ENCODE measurements at places on chromosomes 12 and 14.

DNA sequence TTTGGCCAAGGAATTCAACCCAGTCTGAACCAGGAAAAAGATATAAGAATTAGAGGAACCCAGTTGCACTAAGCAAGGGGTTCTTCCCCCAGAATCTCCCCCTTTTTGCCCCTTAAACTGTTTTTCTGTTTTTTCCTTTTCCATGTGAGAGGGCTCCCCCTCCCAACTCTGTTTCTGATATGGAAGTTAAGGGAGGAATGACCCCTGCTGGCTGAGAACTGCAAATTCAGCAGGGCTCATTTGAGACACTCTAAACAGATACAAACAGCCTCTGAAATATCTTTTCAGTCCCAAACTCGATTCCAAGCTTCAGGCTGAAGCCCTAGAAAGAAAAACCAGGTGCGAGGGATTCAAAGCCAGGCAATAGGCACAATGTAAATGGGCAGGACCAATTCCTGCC, 132.7 kb downstream of the SLC41A2 start:
- DNase-seq: no peak

GRCh38 chr12:120759591-120760348, 34.1 kb downstream of the ACADS start:
- DNase-seq: no peak

- DNase-seq: no peak
These were observed 48.9 kb upstream of the FOS start for GRCh38 chr14:75229661-75230139.

- DNase-seq: no peak
These were observed 45.5 kb downstream of the RAD52 start for GRCh38 chr12:904010-904414.

DNA sequence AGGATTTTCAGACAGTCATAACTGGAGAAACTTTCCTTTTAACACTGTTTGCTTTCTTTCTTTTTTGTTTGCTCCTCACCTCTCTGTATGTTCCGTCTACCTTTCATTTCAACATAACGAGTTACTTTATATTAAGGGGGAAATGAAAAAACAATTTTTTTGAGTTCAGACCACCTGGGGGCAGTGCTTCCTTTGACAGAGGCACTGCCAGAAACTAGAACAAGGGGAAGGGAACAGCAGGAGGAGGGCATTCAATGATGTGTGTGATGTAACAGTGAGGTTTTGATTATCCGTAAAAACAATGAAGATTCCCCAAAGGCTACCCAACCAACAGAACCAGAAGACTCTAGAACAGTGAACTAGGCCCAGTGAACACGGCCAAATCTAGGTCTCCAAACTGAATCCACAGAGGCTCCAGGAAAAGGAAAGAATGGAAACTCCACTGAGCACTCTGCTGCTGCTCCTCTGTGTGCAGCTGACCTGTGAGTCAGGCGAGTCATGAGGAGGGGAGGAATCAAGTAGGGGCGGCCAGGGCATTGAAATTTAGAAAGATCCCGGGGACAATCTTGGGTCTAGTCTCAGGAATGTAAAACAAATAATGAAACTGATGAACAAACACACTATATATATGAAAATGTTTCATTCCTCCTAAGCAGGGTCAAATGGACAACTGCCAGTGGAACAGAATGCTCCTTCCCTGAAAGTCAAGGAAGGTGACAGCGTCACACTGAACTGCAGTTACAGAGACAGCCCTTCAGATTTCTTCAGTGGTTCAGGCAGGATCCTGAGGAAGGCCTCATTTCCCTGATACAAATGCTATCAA, 323.5 kb downstream of the DAD1 start:
- no peak for DNase-seq

DNA sequence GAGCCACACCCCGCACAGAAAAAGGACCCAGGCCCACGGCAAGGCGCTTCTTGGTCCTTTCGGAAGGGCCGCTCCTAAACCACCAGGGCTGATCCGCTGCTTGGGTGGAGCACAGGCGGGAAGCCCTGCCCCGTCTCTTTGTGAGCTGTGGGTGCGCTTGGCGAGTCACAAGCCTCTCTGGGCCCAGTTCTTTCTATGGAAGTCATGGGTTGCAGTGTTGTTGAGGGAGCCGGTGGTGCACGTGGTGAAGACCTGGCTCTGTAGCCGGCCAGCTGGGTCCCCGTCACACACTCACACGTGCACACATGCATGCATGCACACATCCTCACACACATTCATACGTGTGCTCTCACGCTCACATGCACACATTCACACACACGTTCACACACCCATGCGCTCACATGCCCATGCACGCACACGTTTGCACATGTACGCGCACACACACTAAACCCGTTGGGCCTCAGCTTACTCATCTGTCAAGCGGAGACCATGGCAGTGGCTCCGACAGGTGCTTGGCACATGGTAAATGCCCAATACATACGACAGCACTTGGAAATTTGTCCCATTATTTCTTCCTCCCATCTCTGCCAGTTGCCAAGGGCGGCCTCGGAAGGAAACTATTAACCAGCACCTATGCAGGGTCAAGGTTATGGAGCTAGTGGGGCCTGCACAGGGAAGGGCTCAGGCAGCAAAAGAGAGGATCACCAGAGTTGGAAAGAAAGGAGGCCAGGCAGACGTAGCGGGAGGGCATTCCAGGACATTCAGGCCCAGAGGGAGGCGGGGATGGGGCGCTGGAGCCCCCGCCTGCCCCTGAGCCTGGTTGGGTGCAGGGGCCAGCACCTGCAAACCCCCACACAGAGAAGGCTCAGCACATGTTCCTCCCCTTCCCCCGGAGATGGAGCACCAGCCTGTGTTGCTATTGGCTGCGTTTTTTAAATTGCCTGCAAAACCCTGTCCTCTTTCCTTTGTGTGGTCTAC, 96.9 kb downstream of the SETD3 start:
- DNase-seq: no peak

DNA sequence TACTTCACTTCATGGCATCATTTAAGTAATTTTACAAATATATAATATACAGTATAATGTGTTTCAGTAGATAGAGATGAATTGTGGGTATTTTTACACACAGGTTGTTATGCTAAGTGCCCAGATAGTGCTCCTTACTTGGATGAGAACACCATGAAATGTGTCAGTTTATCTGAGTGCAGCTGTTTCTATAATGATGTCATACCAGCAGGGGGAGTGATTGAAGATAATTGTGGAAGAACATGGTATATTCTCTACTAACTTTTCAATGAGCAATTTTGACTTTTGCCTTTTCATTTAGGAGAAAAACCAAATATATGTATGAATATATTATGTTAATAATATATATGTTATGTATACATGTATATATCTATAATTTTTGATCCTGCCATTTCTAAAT, 221.6 kb downstream of the LRRK2 start:
- DNase-seq: no peak

DNA sequence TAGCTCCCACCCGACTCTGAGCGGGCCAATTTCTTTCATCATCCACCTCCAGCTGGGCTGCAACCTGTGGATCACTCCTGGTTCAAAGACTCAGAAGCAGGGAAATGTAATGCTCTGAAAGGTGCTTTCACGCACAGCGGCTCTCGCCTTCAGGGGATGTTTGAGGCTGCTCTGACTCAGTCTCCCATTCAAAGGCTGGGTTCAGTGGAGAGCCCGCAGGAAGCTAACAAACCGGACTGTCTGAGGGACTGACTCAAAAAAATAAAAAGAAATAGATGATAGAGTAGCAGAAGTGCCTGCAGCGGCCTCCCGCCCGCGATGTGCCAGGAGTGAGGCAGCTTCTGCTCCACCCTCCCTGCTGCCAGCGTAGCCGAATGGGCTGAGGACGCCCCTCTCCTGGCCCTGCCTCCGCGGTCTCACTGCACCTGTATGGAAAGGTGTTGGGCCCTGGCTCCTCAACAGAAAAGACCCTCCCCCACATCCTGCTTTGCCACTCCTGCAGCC, 98.0 kb downstream of the GCH1 start:
- DNase-seq: no peak

GRCh38 chr14:102889615-102890014, 32.8 kb upstream of the AMN start:
- DNase-seq: no peak

- DNase-seq: no peak
These were observed 142.0 kb upstream of the PELI2 start for GRCh38 chr14:55976219-55976618.

- DNase-seq: no peak
These were observed 12.6 kb downstream of the HEBP1 start for GRCh38 chr12:12987421-12987820.

GRCh38 chr12:13627536-13627935, 353.9 kb downstream of the GRIN2B start:
- DNase-seq: no peak

DNA sequence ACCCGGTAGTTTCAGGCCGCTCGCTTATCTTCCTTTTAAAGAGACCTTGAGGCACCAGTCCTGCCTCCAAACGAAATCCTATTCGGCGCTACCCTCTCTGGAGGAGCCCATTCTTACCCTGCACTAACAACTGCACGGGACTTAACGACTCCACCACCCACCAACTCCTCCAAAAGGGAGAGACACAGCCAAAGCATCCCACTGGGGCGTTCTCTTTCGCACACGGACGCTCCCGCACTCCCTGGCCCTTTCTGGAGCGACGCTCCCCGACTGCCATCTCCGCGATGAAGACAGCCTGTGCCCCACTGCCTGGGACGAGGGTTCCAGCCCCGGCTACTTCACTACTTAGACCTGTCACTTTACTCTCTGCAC, 650 bp downstream of the GALC start:
- no peak for DNase-seq

DNA sequence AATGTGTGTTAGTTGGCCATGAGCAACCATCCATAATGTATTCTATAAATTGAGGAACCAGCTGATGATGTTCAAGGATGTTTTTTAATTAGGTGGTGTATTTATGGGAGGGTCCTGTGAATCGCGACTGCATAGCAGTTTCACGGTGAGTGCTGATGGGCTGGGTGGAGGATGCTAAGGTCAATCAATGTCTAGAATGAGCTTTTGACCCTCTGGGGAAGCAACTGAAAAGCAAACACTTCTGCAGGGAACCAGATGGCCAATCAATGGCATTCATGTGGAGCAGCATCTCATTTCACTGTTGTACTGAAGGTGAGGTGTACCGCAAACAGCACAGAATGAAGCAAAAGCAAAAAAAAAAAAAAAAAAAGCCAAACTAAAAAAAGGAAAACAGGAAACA, 676.1 kb upstream of the TMEM132C start:
- no peak for DNase-seq

DNA sequence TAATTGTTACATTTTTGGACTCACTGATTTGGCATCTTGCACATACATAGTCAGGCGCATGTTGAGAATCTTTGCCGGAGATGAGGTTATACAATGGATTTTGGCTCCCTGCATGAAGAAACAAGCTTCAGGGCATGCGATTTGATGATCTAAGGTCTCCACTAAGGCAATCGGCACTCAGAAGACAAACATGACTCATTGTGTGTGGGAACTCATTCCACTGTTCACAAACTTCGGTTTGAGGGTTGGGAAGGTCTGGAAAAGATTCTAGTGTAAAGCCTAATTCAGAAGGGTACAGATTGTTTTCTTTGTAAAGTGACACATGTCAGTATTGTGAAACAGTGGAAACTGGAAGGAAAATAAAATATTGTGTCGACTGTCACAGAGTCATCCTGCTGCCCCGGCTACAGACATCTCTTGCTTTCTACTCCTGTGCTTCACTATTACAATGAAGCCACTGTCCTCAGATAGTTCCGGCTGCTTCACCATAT, 192.6 kb upstream of the HMGA2 start:
- no peak for DNase-seq

DNA sequence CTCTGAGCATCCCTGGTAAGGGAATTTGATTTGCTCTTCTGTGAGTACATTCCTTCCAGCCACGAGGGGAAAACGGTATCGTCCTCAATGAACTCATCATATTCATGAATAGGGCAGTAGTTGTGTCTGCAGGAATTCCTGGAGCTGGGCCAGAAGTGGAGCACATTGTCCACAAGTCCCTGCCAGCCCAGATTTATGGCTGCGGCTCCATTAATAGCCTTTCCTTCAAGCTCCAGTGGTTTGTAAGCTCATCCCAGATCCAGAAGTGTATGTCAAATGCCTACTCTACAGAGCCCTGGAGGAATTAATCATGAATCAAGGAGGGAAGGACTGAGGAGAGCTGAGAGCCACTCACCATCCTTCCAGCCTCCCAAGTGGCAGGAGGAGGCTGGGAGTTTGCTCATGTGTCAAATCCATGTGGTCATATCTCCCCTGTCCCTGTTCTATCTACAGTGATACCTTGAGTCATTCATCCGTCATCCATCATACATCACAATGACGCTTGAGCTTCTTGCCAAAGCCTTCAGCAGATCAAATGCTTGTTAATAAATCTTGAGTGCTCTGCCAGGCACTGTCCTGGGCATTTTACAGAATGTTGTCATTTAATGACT, 65.5 kb downstream of the SVOP start:
- no peak for DNase-seq

- no peak for DNase-seq
These were observed 170.6 kb upstream of the GARIN6 start for GRCh38 chr12:99476956-99477355.
